Activated CD4-positive, alpha-beta T cell treated with anti-CD3 and anti-CD28 coated beads, Interleukin-2, amount 50 U/mL, for 48 hours (primary cell): ENCODE measurements at places on chromosomes 16 and 17.

DNA sequence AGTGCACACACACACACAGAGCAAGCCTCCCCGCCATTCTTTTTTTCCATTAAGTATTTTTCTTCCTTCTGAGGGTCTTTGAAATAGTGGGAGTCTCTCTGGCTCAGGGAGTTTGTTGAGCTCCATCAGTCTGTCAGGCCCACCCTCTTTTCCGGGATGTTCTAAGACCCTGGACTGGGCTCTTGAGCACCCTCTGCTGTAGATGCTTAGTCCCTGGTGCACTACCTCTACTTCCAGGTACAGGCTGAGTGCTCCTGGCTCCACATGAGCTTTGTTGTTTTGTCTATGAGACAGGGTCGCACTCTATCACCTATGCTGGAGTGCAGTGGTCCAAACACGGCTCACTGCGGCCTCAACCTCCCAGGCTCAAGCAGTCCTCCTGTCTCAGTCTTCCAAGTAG, 20.7 kb downstream of the LIMD2 start:
- DNase-seq = no peak

GRCh38 chr16:77780378-77780837, 8.0 kb upstream of the VAT1L start:
- DNase-seq = no peak

- DNase-seq = no peak
Observed at GRCh38 chr17:72730077-72730476, 362.4 kb downstream of the SLC39A11 start.

DNA sequence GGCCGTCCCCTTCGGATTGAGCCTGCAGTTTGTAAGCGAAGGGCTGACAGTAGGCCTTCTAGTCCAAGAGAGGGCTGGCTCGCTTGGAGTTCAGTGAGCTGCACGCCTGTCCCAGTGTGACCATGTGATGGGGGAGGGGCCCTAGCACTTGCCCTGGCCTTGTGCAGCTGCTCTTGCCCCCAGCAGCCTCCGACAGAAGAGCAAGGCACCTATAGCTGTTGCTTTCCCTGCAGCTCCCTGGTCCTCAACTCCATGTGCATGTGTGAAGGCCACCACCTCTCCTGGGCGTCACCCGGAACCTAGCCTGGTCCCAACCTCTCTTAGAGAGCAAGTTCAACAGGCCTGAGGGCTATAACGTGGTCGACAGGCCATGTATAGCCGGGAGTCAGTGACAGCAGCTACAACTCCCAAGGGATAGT, 5.6 kb downstream of the SPHK1 start:
- DNase-seq = no peak

DNA sequence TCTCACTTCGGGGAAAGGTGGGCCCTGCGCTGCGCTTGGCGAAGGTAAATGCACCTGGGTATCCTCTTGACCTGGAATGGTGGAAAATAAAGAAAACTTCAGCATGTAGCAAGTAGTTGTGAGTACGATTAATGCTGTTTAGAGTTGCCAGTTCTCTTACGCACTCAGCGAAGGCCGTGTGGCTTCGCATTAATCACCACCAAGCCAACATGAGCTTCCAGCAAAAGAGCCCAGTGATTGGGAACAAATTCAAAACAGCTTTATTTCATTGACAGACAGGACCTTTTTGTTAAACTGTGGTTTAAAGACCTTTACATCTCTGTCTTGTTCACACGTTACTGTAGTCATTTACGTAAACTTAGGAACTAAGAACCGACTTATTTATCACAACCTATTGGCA, 531.4 kb downstream of the MAF start:
- DNase-seq = no peak

DNA sequence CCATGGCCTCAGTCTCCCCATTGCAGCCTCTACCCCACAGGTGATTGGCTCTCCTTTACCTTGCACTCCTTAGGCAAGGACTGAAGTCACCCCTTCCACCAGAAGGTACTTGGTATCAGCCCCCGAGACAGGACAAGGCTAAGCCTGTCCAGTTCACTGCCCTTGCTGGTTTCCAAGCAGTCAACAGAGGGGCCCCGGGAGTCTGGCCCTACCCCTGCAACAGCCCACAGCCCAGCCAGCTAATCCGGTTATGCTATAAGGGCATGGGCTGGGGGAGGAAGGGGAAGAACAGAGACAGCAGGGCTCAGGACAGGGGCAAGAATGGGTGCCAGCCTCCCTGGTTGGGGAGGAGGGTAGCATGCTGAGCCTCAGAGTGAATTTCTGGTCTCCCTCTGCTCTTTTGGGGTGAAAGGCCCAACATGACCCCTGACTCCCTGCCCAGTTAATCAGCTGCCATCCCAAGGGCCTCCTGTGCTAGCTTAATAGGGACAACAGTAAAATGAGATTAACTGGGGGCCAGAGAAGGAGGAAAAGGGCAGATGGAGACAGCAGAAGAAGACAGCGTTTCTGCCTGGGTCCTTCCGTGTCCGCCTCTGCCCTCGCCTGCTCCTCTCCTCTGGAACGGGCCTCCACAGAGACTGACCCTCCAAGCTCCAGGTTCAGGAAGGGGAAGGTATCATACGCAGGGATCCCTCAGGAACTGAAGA, 10.7 kb downstream of the DLG4 start:
- DNase-seq = no peak

DNA sequence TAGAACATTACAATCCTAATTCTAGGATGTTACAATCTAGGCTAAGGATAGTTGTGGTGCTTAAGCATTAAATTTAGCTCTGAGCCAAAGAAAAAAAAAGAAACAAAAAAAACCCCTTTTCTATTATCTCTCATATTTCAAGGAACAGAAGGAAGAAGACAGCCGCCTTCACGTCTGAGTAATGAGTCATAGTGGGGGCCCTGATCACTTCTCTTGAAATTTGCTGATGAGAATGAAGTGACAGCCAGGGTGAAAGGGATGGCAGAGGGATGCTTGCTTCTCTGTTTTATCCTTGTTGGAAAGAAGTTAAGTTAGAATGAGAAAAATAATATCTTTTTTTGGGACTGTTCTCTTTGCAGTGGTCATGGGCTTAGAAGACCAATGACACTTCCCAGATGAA, 82.6 kb upstream of the MPHOSPH6 start:
- DNase-seq = no peak

DNA sequence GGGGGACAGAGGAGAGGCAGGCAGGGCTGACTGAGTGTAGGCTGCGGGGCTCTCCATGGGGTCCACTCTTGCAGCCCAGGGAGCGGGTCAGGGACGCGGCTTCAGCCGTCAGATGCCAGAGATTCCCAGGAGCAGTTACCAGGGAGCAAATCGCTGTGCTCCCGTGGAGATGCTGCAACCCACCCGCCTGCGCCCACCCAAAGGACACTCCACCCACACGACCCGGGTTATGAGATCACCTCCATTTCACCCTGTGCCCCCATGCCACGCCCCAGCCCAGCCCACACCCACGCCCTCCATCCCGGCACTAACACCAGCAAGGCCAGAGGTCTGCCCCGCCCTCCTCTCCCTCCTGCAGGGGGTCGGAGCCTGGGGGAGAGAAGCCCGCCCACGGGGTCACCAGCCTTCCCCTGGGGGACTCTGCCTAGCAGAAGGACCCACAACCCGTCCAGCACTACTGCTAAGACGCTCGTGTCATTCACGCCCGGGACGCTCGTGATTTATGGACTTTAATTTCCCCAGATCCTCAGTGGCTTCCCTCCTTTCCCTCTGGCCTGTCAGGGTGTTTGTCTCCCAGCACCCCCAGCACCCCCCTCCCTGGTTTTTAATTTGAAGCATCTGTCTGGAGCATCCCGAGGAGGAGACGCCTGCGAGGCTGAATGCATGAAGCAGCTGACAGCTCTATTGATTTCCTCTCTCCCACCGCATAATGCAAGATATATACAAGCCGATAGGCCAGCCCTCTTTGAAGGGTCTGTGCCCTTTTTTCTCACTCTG, 6.7 kb upstream of the RPL38 start:
- DNase-seq = no peak

DNA sequence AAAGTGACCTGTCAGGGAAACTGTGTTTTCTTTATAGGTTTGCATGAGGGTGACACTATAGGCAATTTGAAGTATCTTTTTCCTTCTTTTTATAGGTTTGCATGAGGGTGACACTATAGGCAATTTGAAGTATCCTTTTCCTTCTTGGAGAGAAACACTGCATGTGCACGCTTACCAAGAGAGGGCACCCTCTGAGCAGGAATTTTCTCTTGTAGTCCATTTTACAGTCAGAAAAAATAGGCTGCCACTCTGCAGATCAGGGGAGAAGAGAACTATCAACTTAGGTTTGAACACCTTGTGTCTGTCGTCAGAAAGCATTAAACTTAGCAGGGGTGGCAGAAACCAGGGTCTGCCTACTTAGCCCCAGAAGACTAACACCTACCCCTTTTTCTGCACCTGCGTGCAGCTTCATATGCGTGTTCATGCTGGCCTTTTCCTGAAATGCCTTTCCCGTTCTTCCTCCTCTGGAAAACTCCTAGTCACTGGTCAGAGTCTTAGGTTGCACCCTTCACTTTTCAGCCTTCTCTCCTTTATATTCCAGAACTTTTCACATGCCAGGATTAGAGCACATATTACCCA, 16.4 kb upstream of the SMIM36 start:
- peak; percentile 20 for DNase-seq

GRCh38 chr16:5615868-5616642, 518.5 kb upstream of the EEF2KMT start:
- DNase-seq = peak; percentile 52

DNA sequence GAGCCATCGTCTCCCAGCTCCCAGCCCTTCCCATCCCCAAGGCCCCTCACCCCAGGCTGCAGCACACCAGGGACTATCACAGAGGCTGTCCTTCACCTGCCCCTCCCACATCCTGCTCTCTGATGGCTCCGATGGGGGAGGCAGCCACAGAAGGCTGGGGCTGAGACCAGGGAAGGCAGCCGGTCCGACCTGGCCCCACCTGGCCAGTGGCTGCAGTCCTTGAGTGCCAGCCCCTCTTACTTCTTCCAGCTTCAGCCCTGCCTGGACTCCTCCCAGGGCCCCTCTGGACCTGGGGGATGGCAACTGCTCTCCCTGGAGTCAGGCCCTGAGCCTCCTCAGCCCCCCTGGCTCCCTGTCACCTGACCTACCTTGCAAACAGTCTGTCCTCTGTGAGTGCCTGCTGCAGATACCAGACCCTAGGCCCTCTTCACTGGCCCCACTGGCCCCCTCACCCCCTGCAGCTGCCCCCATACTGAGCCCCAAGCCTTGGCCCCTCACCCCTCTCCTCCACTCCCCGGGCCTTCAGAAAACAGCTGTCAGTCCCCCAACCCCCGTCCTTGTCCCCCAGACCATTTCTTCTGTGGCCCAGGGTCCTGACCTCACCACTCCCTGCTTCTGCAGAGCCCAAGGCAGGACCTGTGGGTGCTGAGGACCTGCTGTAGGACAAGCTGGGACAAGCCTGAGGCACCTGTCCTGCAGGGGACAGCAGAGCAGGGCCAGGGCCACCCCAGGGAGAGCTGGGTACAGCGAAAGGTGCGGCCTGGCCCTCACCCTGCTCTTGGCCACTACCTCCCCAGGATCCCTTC, 12.6 kb upstream of the SRRM2 start:
- DNase-seq = no peak

DNA sequence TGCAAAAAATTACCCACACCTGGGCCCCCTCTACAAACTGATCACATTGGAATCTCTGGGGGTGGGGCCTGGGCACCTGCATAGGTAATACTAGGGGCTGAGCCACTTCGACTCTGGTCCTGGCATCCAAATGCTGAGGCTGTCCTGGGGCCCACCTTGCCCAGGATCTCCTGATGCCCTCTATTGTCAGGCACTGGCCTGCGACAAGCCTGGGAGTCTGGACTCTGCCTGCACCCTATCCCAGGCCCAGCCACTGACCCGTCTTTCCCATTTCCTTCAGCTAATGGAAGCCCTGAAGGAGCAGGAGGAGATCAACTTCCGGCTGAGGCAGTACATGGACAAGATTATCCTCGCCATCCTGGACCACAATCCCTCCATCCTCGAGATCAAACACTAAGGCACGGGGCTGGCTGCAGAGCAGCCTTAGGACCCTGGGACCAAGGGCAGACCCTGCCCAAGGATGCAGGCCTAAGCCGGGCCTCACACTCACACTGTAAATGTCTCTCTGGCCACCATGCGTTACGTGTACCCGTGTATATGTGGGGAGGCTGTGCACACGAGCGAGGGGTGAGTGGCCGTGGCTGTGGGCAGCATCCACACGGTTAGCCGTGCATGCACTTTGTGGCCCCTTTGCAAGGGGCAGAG, 140.0 kb downstream of the RAB11FIP4 start:
- DNase-seq = no peak
